ENCODE measurements at places on chromosomes 12 and 14. TPM values are rescaled to one million over a fixed set of nuclear protein-coding genes. Genes with fewer than 3 reads are reported as not detected.

DNA sequence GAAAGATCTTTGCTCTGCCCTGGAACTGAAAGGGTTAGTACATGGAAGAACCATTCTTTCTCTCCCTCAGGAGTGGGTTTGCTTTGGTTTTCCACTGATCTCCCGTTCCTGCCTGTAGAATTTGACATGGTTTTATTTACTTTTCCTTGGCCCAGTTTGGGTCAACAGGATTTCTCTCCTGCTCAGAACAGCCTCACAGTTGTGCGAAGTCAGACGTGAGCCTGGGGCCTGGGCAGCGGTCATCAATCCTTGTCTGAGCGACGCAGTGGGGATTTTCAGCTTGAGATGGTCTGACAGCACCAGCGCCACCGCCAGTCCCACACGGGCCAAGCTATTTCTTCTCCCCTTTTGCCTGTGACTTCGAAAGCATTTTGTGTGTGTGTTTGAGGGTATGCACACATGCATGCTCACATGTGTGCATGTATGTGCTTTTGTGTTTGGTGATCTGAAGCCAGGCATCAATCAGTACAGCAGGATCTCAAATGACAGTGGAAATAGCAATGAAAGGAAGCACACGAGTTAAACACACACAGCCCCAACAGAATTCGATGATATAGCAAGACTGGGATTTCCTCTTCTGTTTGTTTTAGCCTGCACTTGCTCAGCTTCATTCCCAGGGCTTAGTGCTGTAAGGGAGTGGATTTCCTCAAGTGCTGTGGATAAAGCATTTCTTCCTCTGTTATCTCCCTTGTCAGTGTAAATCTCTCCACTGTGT, 58.3 kb downstream of the SMOC1 start:
- DNase-seq: no peak
- peaks cover 23% of the 10 kb centered on the region for H3K27me3 ChIP-seq
- H3K27ac ChIP-seq: no peak overlapping the region
- H3K36me3 ChIP-seq: no peaks in the 10 kb centered on the region
- no peaks in the 10 kb centered on the region for H3K4me1 ChIP-seq

DNA sequence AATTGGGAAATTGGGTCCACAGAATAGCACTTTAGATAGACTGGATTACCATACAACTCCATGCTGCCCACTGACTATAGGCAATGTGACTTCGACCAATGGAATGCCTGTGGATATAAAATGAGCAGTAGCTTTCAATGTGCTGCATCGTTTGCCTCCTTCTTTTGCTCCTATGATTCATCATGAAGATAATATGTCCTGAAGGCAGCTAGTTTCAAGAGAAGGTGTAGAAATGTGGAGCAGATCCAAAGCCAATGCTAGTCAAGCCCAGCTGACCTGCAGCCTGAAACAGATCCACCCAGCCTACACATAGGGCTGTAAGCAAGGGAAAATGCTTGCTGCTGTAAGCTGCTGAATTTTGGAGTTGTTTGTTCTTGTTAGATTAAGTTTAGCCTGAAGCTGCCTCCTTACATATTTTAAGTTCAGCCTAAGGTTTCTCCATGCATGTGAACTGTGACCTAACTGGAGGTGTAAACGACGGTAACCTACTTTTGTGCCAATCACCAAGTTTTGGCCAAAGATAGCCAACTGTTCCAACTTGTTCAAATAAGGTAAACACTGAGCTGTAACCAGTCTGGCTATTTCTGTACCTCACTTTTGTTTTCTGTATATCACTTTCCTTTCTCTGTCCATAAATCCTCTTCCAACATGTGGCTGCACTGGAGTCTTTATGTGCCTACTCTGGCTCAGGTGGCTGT, 169.1 kb upstream of the AVPR1A start:
- no peaks in the 10 kb centered on the region for H3K27me3 ChIP-seq
- no peaks in the 10 kb centered on the region for H3K4me1 ChIP-seq
- H3K27ac ChIP-seq: no peak overlapping the region

- DNase-seq: no peak
- no peak overlapping the region for H3K4me3 ChIP-seq
- H3K27me3 ChIP-seq: no peaks in the 10 kb centered on the region
- H3K4me1 ChIP-seq: no peaks in the 10 kb centered on the region
These were observed 37.4 kb upstream of the C12orf71 start for GRCh38 chr12:27119797-27120196.

DNA sequence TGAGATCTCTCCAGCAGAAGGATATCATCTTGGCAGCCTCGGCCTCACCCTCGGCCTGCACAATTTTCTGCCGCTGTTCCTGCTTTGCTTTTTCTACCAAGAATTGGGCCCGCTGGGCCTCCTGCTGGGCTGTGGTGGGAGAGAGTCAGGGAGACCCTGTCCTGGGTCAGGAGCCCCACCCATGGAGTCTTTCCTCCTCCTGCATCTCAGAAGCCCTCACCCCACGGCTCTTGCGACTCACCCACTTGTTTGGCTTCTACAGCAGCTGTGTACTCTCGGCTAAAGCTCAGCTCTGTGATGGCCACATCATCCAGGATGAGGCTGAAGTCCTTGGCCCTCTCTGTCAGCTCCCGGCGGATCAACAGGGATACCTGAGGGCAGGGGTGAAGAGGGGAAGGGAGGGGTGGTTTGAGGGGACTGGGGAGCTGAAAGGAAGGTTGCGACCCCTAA, 2.8 kb downstream of the PHB2 start:
- no peak for DNase-seq
- H3K27me3 ChIP-seq: no peaks in the 10 kb centered on the region
- H3K27ac ChIP-seq: no peak overlapping the region

DNA sequence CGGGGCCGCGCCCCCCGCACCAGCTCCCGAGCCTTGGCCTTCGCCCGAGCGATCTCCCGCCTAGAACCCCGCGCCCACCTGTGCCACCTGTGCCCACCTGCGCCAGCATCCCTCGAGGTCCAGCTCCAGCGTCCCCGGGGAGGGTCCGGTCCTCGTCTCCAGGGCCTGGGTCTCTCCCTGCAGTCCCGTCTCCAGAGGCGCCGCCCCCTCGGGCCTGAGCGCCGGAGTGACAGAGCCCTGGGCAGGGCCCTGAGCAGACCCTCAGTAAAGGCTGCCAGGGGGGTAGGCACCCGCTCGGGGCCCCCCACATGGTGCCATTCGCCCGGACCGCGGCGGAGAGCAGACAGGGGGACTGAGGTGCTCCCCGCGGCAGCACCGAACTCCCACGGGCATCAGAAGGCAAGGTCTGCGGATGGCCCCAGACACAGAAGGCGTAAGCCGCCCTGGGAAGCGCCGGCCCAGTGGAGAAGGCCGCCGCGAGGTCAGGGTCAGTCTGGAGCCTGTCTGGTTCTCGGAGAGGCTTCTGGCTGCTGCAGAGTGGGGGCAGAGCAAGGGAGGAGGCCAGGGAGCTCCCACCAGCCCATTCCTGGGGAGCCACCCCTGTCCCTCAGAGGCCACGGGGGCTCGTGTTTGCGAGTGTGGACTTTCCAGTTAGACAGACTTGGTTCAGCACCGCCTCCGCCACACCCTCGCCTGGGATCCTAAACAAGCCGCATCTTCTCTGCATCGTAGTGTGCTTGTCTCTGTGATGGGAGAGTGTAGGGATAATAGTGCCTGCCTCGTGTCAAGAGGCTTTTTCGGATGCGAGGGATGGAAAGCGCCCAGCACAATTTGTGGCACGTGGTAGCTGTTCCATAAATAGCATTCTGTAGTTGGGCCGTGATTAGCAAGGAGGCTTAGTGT, 1.1 kb upstream of the PPP1R13B start:
- H3K27ac ChIP-seq: peak overlapping the region; percentile 50
- peaks cover 3% of the 10 kb centered on the region for H3K36me3 ChIP-seq
- H3K27me3 ChIP-seq: no peaks in the 10 kb centered on the region

- no peak overlapping the region for H3K27ac ChIP-seq
- no peaks in the 10 kb centered on the region for H3K36me3 ChIP-seq
- no peaks in the 10 kb centered on the region for H3K27me3 ChIP-seq
These were observed 117.0 kb upstream of the SLCO1C1 start for GRCh38 chr12:20578142-20578541.

DNA sequence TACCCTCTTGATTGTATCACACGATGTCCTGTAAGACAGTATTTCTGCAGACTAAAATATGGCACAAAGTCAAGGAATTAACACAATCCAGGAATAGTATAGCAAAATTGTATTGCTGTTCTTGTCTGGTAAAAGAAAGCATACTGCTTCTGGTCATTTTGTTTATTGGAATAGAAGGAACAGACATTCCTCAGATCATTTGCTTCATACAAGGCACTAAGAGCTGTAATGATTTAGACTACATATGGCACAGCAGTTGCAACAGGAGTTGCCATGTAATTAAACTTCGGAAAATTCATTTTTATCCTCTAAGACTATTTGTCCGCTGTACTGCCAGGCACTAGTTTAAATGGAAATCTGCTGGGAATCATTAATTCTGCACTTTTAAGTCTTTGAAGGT, 7.6 kb upstream of the KERA start:
- no peaks in the 10 kb centered on the region for H3K4me1 ChIP-seq
- H3K36me3 ChIP-seq: no peaks in the 10 kb centered on the region
- no peak overlapping the region for H3K4me3 ChIP-seq
- DNase-seq: no peak
- no peak overlapping the region for H3K27ac ChIP-seq
- H3K27me3 ChIP-seq: no peaks in the 10 kb centered on the region

CPNE6 gene
- 0.09 TPM for total RNA-seq

HDAC7 gene
- 103 TPM for total RNA-seq

Measured in activated B cell treated with CpG ODN at 0.5 μM for 24 hours (primary cell).